ENCODE measurements at places on chromosomes 12 and 14.

- DNase-seq, result no peak
Measured at GRCh38 chr14:56125772-56126636, 7.8 kb downstream of the PELI2 start.

DNA sequence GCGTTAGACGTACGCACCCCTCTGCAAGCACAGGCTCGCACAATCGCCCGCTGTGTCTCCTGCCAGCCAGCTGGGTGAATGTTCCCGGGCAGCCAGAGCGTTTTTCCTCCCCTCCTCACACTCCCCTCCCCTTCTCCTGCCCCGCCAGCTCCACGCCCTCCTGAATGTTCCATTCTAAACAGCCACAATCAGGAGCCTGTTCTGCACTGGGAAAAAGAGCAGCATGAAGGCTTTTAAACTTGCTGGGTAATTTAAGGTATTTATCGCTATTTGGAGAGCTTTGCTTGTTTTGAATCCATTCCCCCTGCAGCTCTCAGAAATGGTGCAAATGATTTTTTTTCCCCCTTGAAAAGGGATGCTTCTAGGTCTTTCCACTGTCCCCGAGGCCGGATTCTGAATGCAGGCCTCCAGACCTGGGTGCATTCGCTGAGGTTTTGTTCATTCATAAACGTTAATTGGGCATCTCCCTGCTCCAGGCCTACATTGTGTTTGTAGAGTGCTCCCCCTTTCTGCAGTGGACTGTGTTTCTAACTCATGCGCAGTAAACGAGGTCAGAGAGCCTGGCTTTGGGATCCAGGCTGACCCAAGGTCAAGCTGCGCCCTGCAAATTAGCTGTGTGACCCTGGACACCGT lies 212.5 kb downstream of the CHST11 start:
- no peak for DNase-seq

- no peak for DNase-seq
Measured at GRCh38 chr14:76963372-76963771, 65.1 kb downstream of the IRF2BPL start.

GRCh38 chr12:32920506-32921085 lies 24.0 kb upstream of the PKP2 start:
- no peak for DNase-seq

GRCh38 chr14:62667421-62667914 lies 377.8 kb downstream of the KCNH5 start:
- no peak for DNase-seq

DNA sequence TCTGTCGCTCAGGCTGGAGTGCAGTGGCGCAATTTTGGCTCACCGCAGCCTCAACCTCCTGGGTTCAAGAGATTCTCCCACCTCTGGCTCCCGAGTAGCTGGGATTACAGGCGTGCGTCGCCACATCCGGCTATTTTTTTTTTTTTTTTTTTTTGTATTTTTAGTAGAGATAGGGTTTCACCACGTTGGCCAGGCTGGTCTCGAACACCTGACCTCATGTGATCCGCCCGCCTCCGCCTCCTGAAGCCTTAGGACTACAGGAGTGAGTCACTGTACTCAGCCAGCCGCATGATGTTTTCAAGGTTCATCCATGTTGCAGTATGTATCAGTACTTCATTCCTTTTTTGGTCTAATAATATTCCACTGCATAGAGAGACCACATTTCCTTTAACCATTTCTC lies 2.4 kb upstream of the RNF34 start:
- no peak for DNase-seq

GRCh38 chr14:72907886-72908285 lies 14.0 kb upstream of the DPF3 start:
- no peak for DNase-seq

GRCh38 chr14:80973931-80974641 lies 18.7 kb downstream of the TSHR start:
- peak; percentile 46 for DNase-seq

- DNase-seq, result no peak
Measured at GRCh38 chr12:18207266-18207665, 54.1 kb upstream of the PIK3C2G start.

GRCh38 chr12:130764475-130765185 lies 48.5 kb upstream of the RIMBP2 start:
- DNase-seq, result no peak

DNA sequence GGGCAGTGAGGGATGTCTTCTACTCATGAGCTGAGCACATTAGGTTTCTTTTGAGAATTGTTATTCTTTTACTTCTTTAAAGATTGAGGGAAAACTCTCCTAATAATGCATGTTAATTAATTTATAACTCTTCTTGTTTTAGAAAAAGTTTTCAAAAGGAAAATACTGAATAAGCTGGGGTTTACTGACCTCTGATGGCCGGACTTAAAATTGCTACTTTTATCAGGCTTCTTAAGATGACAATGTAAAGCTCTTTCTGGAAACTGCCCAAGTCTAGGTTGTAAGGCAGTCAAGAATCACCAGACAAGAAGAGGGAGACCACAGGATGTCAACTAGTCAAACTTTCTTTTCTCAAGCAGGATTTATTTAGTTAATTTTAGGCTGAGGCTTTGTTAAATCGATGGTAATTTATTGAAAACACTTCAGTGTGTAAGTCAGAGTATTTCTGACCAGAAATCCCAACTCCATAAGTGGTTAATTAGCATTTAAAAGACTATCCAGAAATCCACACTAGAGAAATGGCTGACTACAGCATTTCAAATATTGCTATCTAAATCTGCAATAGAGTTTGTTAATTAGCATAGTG lies 82.1 kb downstream of the AVPR1A start:
- peak; percentile 56 for DNase-seq

DNA sequence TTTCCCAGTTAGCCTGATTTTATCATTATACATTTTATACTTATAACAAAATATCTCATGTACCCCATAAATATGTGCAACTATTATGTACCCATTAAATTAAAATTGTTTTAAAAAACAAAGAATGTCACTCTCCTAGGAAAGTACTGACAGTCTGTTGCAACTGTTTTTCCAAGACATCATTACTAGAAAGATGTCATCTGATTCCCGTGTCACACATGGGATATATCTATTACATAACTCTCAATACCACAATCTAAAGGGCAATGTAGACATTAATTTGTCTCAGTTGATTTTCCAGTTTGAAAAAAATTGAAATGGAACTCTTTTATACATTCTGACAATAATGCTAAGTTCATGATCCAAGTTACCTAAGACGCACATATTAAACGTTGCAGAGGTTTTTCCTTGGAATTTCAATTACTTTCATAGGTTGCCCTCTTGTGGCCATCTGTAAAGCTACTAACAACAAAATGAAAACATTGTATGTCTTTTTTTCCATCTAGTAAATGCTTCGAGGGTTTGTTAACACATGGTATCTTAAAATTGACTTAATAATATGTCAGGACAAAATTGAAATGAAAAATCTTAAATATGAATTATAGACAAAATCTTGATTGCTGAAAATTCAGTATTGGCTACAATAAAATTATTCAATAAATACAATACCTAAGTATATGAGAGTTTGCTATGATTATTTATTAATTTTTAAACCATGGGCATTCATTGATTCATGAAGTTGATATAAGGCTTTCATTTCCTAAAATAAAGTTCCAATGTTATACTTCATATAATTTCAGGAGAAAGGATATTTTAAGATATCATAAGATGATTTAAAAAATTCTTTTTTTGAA lies 131.6 kb downstream of the PPFIA2 start:
- DNase-seq, result no peak

DNA sequence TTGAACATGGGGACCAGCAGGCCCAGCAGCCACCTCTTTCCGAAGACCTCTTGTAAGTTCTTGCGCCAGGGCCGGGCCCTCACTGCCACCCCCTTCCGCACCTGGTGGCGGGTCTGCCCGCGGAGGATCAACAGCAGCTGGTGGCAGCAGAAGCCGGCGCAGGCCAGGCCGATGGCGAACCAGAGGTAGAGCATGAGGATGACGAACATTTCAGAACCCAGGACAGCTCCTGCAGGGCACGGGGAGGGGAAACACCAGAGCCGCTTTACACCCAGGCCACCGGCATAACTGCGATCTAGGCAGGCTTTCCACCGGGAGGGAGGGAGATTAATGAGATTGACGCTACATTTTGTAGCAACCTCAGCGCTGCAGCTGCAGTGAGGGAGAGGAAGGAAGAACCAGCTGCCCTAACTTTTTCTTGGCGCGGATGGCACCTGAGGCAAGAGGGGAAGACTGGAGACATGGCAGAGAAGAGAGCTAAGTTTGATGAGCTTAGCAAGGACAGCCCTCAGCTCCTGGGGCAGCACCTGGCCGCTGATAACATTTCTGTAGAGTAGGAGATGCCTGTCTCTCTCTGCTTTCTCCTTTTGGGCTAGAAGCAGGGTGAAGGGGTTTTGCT lies 7.8 kb downstream of the ZDHHC22 start:
- no peak for DNase-seq

DNA sequence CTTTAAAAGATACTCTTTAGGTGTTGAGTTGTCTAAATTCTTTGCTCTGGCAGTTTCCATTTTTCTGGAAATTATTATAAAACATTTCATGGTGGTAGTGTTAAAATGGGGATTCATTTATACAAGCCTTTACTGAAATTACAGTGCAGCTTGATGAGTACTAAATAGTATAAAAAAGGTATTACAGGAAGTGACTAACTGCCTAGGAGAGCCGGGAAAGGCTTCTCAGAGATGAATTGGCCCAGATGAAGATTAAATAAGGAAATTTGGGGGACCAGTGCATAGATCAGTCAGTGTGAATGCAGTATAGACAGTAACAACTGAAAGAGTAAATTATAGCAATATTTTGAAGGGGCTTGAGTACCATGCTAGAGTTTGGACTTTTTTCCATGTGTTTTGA lies 7.5 kb downstream of the PSMA6 start:
- DNase-seq, result no peak

- DNase-seq, result no peak
Measured at GRCh38 chr14:96826818-96827217, 29.6 kb downstream of the VRK1 start.

DNA sequence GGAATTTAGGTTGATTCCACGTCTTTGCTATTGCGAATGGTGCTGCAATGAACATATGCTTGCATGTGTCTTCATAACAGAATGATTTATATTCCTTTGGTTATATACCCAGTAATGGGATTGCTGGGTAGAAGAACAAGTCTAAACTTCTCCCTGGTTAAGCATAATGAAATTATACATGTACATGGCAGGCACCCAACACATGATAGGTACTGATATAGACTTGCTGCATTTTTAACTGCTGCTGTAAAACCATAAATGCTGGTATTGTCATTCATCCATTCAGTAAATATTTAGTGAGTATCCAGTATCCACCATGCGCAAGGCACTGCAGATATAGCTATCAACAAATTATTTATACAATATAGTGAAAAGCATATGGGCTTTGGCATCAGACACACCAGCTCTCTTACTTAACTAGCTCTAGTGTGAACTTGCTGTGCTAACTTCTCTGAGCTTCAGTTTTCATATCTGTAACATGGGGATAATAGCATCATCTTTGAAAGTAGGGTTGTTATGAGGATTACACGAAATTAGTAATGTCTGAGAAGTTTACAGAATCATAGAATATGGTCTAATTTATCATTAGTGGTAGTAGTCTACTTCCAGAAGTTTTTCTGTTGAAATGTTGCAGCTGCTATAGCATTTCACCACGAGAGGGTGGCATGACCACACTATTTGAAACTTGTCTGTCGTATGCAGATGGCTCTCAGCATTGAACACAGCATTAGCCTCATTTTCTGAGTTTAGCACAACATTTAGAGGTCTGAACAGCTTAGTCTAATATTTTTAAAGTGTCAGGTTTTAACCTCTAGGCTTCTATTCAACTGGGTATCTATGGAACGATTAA lies 32.0 kb upstream of the SEL1L start:
- DNase-seq, result no peak

- DNase-seq, result no peak
Measured at GRCh38 chr12:63966606-63966975, 122.1 kb downstream of the SRGAP1 start.

DNA sequence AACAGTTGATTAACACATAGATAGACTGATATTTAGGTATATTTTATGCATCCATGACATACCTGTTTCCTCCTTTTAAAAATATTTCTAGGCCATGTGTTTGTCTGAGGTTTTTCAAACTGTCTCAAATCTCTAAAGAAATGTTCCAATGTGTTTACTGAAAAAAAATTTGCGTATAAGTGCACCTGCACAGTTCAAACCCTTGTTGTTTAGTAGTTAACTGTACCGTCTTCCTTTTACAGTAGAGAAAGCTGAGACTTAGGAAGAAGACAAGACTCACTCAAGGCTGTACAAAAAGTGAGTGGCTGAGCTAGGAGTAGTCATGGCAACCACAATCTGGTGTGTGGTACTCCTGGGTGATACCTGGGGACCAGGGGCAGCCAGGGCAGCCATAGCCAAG lies 934.6 kb downstream of the VRK1 start:
- no peak for DNase-seq

DNA sequence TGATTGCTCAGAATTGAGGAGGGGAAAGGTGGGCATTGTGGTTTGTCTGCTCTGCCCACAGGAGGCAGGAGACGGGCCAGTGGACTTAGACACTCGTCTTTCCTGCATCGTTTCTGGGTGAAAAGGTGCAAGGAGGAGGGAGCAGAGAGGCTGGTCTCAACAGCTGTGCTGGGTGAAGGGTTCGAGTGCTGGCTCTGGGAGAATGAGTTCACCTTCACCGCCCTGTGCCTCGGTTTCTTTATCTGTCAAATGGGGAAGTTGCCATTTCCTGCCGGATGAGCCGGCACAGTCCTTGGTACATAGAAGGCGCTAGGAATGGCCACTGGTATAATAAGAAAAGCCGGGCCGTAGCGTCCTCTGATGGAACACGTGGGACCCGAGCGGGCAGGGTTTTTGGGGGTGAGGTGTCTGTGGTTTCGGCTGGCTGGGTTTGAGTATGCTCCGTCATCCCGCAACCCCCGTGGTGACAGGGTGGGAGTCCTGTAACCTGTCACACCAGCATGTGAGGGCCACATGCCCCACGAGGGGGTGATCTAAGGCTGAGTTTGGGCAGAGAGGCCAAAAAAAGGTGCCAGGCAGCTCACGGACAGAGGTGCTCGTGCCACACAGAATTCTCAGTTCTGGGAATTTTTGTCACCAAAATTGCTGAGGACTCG lies 7.3 kb downstream of the BCL7A start:
- no peak for DNase-seq

DNA sequence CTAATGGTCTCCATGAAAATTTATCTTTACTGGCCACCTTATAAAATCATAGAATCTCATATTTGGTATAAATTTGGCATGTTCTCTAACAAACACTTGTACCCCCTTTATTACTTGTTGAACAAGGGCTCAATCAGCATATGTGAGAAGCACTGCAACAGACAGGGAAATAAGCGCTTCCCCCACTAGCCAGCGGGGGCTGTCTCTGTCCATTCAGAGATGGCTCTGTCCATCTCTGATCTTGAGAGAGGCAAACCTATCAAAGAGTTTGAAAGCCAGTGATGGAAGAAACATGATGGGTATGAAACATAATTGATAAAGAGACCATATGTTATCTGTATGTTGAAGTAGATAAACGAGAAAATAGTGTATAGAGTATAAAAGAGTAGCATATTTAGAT lies 326.8 kb downstream of the PDZRN4 start:
- DNase-seq, result no peak

- no peak for DNase-seq
Measured at GRCh38 chr12:79414252-79414651, 276.5 kb downstream of the PAWR start.

All from AG04449 (cell line).